Stimulated activated CD4-positive, alpha-beta T cell treated with anti-CD3 and anti-CD28 coated beads, Interleukin-1b, Interleukin-23, amount 100 ng/mL, for 48 hours (primary cell): ENCODE measurements at places on chromosomes 4 and X.

- DNase-seq = no peak
Observed at GRCh38 chrX:31139961-31140360, 68.1 kb upstream of the FTHL17 start.

DNA sequence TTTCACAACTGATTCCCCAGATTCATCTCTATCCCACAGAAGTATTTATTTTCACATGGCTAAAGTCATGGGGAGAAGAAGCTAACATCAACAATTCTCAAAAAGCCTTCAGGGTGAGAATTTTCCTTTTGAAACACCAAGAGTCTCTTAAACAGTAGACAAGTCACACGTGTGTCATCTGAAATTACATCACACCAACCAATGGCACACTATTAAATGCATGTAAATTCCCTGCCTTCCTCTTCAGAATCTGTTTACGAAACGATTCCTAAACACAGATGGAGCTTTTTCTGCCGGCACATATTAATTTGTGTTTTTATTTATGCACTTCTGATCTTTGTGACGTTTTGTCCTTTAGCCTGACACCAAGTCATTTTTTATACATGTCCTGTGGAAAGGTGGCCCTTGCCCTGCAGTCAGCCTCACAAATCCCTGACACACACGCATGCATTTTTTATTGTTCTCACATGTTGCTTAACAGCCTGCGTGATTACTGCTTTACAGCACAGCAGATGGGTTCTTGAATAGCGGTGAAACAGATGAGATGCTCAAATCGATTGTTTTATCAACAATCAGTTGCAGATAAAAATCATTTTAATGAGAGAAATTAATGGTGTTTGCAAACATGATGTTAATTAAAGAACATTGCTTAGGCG, 735.9 kb upstream of the TENM3 start:
- no peak for DNase-seq

GRCh38 chr4:77014256-77014655, 61.5 kb downstream of the CCNI start:
- no peak for DNase-seq

DNA sequence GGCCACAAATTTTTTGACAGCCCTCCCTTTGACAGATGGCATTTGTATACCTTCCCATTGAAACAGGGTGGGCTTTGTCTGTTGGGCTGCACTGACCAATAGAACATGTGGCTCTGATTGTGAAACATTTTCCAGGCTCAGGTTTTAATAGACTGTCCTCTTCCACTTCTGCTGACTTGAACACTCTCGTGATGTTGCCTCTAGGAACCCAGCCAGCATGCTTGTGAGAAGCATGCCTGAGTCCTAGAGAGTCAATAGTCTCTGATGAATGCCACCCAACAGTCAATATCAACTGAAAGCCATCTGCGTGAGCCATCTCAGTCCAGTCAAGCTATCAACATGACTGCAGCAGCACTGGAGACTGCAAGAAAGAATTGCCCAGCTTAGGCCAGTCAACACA, 290.0 kb downstream of the SLC7A11 start:
- no peak for DNase-seq

DNA sequence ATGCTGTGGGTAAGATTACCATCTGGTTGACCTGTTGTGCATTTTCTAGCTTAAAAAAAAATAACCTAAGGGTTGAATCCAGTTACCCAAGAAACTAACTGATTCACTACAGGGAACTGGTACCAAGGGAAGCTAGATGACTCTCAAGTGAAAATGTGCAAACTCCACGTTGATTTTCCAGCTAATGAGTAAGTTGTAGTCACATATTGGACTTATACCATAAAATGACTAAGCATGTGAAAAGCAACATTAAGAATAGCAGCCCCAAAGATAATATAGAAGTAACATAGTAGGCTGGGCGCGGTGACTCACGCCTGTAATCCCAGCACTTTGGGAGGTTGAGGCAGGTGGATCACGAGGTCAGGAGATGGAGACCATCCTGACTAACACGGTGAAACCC, 270.9 kb downstream of the SPRY1 start:
- no peak for DNase-seq

DNA sequence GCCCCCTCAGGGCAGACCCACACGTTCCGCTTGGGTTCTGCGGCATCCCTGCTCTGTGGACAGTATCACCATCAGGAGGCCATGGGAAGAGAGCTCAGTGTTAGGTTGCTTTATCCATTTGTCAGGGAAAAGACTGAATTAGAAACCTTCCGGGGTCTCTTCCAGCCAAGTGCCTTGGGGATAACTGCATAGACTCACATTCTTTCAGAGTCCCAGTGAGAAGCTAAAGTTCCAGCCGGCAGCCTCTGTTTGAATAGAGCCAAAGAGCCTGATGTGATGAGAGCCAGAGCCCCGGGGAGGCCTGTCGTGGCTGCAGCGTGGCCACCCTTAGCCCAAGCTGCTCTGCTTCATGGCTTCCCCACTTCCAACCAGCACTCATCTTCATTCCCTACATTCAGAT, 85.2 kb downstream of the FHDC1 start:
- DNase-seq = no peak

DNA sequence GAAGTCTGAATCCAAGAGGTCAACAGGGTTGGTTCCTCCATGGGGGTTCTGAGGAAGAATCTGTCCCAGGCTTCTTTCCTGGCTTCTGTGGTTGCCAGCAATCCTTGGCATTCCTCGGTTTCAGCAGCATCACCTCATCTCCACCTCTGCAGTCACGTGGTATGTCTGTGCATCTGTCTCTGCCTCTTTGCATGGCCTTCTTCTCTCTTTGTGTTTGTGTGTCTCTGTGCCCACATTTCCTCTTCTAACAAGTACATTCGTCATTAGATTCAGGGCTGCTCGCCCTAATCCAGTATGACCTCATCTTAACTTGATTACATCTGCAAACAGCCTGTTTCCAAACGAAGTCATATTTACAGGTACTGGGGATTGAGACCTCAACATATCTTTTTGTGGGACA, 114.0 kb downstream of the BCOR start:
- DNase-seq = no peak

DNA sequence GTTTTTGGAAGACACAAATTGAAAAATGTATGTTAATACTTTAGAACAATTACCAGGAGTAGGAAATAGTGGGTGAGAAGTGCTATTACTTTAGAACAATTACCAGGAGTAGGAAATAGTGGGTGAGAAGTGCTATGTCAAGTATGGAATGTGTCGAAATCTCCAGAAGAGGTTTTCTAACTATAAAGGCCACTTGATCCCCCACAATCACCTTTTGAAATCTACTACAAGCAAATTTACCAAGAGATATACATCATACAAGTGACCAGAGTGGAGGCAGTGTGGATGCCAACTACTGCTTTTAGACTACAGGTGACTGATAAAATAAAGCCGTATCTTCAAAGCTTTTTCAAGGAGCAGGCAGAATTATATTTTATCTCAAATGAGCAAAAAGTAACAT, 43.1 kb downstream of the MAB21L2 start:
- DNase-seq = no peak
